ENCODE measurements at places on chromosomes 1 and 21.

- DNase-seq = no peak
Observed at GRCh38 chr1:216210081-216210480, 213.2 kb downstream of the USH2A start.

DNA sequence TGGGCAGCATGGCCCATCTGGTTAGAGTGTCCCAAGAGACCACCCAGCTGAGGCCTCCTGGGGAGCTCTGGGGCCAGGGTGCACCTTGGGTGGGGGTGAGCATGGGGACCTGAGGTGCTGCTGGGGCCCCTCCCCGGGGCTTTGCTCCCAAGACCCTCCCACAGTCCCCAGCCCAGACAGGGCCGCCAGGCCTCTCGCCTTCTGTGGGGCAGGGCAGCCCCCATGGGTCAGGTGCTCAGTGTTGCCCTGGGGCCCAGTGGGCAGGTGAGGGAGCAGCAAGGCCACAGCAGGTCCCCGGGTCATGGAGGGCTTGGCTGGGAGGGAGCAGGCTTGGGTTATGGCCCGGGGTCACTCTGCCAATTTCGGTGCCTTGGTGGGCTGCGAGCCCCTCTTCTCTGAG, 24.5 kb upstream of the PEX10 start:
- DNase-seq = no peak

DNA sequence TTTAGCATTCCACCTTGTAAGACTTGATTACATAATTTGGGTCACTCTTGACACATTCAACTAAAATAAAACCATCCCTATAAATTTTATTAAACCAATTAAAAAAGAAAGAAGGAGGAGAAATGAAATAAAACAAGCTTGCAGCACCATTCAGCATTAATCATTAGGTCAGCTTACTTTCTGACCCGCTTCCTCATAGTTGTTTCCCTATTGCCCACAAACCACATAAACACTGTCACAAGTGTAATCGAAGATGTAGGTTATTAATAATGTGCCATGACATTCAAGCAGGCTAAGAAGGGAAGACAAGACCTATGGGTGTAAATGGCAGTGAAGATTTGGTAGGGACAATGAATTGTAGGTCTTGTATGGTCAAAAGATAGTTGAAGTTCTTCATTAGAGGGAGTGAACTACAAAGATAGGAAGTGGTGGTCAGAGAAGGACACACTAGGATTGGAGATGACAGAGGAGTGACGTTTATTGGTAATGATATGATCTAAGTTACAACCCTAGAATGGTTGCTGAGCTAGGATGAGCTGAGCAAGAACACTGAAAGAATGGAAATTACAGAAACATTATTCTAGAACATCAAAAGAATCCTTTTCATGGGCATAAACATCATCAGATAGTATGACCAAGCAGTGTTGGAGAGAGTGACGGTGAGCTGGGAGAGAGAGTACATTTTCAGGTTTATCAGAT, 231.5 kb downstream of the KCNT2 start:
- DNase-seq = no peak

DNA sequence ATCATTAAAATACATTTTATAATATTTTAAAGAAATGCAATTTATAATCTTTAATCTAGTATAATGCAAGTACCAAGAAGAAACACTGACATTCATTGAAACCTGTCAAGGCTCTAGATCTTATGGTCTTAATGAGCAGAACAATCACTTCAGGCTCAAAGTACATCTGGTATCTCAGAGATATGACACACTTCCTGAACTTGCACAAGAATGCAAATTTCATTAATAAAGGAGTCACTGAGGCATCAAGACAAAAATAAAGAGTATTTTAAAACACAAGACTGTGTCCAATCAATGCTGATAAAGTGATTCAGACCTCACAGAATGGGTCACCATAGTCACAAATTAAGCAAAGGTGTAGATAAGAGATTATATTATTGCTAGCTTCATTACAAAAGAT, 178.1 kb downstream of the AK5 start:
- DNase-seq = no peak
